ENCODE measurements at places on chromosomes 6 and 20.
A peak's percentile ranks its signal among the peaks of the same experiment; 100 is the strongest.

GRCh38 chr20:53702617-53703016 lies 109.0 kb upstream of the ZNF217 start:
- DNase-seq, result no peak

GRCh38 chr6:36659271-36659670 lies 19.2 kb upstream of the CDKN1A start:
- no peak for DNase-seq

DNA sequence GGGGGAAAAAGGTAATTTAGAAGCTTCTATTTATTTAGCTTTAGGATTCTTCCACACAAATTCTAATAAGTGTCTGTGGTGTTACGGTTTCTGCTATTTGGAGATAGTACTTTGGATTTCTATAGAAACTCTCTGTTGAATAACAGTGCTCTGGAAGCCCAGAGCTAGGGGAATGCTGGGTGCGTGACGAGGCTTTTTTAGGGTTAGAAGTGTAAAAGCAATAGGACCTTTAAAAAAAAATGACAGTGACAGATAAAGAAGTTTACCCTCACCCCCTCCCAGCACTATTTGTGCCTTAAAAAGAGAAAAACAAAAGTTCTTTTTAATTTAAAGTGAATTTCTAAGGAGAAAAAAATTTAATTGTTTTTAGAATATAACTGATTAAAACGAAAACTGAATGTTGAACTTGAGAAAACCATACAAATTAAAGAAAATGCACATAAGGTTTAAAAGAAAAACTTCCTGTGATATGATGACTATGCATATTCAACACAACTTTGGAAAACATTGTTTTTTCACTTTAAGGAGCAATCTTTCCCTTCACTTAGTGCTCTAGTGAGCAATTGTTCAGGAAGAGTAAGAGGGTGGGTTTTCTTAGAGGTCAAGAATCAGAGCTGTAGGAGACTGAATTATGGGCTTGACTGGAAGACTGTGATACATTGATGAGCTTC lies 89.6 kb upstream of the RIPOR2 start:
- no peak for DNase-seq

DNA sequence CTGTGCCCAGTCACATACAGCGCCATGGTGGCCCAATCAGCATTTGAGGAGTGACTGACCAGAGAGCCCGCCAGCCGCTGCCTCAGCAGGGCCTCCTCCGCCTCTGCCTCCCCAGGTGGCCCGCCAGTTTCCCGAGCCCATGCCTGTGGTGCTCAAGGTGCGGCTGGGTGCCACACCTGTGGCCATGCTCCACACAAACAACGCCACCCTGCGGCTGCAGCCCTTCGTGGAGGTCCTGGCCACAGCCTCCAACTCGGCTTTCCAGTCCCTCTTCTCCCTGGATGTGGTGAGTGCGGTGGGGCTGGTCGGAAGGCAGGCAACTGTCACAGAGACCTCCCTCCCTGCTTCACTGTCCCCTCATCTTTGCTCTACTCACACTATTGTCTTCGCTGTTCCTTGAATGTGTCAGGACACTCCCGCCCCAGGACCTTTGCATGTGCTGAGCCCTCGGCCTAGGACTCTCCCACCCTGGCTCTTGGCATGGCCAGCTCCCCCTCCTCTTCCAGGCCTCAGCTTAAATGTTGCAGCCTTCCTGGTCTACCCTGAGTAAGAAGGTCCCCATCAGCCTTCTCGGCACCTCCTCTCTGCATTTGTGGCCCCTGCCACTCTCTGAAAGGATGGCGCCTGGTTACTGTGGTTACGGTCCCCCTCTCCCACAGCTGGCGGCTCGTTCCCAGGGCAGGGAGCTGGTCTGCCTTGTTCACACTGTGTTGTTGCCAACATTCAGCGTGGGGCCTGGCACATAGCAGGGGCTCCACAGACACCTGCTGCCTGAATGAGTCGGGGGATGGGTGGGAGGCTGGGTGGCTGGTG lies 11.8 kb upstream of the BPIFB6 start:
- no peak for DNase-seq

DNA sequence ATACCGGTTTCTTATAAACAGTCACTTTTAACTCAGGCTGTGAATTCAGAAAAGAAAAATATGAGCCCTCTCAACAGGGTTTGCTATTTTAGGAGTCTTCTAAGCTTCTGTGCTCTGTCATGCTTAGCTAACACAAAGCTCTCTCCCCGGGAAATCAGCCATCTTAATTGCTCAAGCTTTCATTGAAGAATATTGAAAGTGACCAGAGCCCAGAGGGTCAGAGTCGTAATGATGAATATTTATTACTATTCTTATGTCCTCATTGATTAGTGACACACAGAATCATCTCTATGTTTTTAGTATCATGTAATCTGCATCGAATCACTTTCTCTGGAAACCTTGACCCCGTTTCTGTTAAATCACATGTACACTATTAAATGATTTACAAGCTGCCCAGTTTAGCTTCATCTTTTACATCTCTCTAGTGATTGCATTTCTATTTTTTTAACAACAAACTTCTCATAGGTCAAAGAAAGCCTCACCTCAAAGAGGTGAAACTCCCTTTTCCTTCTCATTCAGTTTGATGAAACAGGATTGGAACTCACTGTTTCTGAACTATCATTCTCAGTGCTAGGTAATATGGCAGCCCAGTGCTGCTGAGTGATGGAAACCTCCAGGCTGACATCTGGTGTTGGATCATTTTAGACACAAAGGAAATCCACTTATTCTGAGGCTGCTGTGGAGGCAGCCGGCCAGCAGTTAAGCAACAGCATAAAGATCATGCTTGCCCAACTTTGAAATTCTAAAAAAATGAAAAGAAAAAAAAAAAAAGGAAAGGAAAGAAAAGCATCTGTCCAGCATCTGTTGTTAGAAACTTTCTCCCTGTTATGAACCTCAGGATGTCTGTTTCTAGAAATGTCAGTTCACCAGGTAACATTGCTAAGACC lies 96.3 kb downstream of the RFPL4B start:
- DNase-seq, result peak; percentile 39

- no peak for DNase-seq
Observed at GRCh38 chr20:45701104-45701503, 734 bp upstream of the WFDC13 start.

DNA sequence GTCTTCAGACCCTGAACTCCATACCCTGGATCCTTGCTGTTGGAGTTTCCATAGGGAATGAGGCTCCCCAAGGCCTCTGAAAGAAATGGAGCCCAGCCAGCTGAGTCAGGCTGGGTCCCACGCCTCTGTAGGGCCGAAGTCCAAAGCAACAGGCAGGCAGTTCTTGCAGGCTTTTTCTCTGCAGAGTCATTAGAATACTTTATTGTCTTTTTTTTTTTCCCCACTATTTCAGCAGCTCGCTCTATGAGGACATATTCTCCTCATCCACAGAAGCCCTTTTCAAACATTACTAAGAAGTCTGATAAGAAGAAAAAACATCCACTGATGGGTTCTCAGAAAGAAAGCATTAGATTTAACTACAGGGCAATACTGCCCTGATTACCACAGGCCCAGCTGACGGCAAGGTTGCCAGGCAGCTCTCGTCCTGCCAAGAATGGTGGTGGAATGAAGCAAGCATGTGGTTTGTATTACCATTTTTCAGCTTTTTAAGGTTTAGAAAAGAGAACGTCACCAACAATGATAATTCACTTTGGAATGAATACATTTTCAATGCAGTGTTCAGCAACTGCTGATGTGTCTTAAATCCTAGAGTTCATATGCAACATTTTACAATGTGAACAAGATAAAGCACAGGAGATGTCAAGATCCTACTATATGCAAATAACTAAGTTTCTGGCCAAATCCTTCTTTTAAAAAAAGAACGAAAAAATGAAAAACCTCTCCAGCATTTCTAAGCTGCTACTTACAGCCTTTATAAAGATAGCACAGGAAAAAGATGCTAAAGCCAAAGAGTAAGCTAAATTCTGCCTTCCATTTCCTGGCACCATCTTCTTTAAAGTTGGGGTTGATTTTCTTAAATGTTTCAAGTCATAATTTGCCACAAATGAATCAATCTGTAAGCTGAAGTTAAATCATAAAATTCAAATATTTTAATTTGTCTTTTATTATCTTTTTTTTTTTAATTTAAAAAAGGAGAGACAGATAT lies 223.6 kb upstream of the CITED2 start:
- no peak for DNase-seq

DNA sequence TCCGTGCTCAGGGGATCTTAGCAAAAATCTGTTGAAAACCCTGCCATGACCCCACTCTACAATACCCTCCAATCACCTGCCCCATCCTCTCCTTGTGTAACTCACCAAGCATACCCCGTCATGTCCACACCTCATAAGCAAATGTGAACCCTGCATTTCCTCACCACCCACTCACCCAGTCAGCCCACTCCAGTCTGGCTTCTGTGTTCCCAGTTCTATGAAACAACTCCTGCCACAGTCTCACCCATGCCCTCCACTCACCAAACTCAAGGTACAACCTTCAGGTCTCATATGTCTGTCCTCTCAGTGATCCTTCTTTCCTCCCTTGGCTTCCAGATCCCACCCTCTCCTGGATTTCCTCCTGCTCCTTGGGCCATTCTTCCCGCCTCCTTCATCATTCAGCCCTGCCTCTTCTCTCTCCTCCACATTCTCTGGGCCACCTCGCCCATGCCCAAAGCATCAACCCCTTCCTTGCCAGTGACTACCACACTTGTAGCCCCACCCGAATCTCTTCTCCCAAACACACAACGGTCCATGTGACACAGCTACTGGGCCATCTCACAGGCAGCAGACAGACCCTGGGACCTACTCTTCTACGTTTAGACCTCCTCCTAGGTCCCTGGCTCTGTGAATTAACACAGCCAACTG lies 8.8 kb downstream of the DDRGK1 start:
- DNase-seq, result no peak

GRCh38 chr6:84027340-84028181 lies 6.0 kb upstream of the MRAP2 start:
- no peak for DNase-seq

- DNase-seq, result peak; percentile 85
Observed at GRCh38 chr6:152380993-152381898, 255.9 kb downstream of the SYNE1 start.

- no peak for DNase-seq
Observed at GRCh38 chr20:58482416-58482815, 32.8 kb downstream of the APCDD1L start.

GRCh38 chr6:39893286-39893685 lies 41.0 kb downstream of the MOCS1 start:
- DNase-seq, result no peak

- DNase-seq, result no peak
Observed at GRCh38 chr20:56428410-56428809, 16.4 kb downstream of the CASS4 start.

GRCh38 chr6:36920546-36920945 lies 34.0 kb upstream of the PI16 start:
- no peak for DNase-seq

DNA sequence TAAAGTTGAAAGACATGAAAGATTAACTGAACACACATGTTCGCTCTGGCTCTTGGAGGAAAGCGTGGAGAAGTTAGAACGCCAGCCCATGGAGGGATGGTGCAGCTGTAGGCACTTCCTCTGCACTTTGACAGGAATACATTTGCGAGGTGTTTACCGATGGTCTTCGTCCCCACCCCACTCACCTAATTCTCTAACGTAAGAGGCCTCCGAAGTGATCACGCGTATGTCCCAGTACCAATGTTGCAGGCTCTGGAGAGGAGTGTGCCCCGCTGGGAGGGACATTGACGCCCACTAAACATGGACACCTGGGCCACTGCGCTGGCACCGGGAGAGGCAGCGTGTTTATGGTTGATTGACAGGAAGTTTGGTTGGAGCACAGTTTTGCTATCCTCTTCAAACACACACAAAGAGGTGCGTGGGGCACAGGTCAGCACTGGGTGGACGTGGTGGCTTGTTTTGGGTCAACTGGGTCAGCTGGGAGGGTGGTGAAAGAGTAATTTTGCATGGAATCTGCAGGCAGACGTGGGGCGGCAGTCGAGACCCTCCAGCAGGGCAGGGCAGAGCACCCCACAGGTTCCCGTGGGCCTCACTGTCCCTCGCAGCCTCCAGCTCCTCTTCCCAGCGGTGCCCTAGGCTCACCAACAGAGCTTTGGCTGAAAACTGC lies 110.1 kb downstream of the DLL1 start:
- DNase-seq, result no peak

DNA sequence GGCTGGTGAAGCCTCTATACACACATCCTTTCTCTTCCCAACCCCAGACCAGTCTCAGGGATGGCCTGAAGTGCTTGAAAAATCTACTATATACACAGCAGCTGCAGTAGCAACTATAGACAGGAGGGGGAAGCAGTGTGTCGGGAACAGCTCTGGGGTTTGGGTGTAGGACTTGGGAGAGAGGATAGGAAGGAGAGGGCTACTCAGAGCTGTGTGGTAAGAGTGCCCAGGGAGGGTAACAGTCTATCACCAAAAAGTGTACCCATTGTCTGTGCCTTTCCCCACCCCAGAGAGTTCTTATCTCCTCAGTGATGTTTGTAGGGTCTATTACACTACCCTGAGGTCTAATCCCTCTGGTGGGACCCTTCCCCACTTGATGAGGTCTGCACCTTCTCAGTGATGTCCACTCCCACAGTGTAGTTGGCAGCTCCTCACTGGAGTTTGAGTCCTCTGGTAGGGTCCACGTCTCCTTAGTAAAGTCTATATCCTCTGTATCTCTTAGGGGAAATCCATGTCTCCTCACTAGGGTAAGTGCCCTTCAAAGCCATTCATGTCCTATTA lies 1.5 kb upstream of the GGT7 start:
- DNase-seq, result peak; percentile 77
